Activated CD4-positive, CD25-positive, alpha-beta regulatory T cell treated with anti-CD3 and anti-CD28 coated beads, Interleukin-2, amount 50 U/mL, for 72 hours (primary cell): ENCODE measurements at places on chromosomes 1 and 21.

DNA sequence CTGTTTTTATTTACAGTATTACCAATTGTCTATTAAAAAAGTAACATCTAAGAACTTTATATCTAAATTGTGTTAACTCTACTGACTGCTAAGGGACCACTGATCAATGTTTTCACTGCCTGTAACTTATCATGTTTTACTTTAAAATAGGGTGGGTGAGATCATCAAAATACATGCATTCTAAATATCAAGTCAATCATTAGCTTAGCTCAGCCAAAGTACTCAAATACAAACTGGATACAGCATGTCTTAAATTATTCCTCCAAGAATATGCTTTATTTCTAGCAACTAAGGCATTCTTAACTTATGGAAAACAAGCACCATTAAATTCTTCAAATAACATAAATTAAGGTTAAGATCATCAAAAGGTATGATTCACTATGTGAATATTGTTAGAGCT lies 638.7 kb upstream of the RGS18 start:
- DNase-seq = no peak

- DNase-seq = no peak
Measured at GRCh38 chr1:172286629-172287076, 133.8 kb upstream of the C1orf105 start.

DNA sequence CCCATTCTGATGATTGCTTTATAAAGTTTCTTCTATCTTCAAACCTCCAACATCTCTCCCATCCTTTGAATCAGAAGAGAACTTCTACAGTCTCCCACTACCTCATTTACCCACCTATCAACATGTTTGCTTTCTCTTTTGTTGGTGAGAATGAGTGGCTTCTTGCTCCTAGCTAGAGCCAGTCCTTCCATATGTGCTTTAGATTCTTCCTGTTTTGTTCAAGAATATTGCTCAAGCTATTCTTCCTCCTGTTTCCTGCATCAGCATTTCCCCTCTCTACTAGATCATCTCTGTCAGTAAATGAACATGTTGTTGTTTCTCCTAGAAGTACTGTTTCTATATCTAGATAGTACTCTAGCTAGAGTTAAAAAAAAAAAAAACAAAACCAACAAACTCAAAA lies 6.3 kb downstream of the ATF6 start:
- no peak for DNase-seq

- no peak for DNase-seq
Measured at GRCh38 chr1:12764016-12764415, 9.5 kb upstream of the PRAMEF12 start.

- DNase-seq = no peak
Measured at GRCh38 chr1:203672346-203672745, 45.7 kb downstream of the ATP2B4 start.

- no peak for DNase-seq
Measured at GRCh38 chr1:43039228-43040055, 80.8 kb upstream of the SLC2A1 start.

DNA sequence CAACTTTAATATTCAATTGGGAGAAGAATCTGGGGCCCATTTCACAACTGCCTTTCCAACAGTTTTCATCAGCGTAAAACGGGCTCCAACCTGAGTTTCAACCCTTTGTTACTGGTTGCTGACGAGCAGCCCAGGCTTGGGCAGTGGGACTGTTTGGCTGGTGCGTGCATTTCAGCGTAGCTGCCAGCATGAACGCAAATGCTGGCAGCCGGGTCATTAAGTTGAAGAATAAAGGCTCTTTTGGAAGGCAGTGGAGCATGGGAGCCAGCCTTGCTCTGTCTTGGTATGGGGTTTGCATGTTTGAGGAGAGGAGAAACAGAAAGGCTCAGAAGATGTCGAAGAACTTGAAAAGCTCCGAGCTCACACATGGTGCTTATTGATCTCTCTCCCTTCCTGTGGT lies 40.7 kb downstream of the WDR3 start:
- DNase-seq = no peak

DNA sequence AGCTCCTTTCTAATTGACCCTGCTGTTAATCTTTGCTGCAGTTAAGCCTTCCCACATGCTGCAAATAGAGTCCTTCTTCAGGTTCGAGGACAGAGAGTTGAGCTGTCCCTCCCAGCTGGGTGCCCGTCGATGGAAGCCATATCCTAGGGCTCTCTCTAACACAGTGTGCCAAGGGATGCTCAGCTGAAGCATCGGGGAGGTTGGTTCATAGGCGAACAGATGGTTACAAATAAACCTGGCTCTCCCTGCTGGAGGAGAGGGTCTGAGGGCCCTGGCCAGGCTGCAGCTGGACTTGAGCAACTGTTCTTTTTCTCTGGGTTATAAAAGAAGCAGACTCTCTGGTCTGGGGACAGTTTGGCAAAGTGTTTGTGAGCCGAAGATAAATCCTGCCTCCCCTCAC lies 120.3 kb upstream of the C8B start:
- no peak for DNase-seq

DNA sequence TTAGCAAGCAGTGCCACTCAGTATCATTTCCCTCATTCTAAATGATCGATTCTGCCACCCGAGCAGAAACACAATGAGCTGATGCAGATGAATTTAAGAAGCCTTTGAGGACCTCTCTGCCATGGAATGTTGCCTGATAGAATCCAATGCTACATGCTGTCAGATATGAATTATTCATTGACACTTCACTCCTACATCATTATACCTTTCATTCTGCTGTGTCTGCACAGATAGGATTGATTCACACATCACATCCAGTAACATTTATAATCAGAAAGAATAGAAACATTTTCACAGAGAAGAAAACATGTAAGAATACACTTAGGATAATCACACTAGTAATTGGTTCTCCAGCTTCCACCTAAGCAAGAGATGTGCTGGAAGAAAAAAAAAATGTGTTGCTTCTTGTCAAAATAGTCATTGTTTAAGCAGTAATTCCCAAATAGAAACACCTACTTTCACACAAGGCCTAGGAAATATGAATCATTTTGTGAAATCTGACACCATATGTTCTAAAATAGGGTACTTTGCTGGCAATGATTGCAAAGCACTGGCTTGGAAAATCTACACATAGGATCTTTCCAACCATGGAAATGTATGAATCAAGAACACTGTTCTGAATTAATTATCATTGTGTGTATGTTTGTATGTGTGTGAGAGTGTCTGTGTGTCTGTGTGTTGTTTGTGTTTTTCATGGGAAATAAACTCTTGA lies 110.1 kb downstream of the GRIK1 start:
- no peak for DNase-seq

DNA sequence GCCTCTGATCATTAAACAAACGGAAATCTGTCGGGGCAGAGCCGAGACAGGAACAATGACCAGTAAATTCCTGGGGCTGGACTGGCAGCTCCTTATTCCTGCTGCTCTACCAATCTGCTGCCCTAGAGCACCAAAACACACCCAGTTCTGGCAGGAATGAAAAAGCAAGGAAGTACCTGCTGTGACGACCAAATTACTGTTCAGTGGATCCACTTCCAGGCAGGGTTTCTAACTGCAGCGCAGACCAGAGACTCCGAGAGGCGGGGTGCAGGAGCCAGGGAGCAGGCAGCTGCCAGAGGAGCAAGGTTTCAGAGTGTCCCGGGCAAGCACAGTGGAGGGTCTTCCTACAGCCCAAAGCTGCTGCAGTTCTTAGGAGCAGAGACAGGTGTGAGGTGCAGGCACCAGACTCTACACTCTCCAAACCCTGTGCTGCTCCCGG lies 32.4 kb downstream of the KANK4 start:
- DNase-seq = no peak
